GM13977 (cell line): ENCODE measurements at places on chromosomes 3 and 15.

DNA sequence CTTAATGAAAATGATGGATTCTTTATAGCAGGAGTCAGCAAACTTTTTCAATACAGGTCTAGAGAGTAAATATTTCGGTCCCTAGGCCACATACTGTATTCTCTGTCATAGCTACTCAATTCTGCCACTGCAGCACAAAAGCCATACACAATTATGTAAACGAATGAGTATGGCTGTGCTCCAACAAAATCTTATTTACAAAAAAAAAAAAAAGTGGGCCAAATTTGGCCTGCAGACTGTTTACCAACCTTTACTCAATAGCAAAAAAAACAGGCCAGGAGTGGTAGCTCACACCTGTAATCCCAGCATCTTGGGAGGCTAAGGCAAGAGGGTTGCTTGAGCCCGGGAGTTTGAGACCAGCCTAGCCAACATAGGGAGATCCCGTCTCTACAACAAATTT is 41.1 kb downstream of the TTBK2 start:
- no peak for DNase-seq

DNA sequence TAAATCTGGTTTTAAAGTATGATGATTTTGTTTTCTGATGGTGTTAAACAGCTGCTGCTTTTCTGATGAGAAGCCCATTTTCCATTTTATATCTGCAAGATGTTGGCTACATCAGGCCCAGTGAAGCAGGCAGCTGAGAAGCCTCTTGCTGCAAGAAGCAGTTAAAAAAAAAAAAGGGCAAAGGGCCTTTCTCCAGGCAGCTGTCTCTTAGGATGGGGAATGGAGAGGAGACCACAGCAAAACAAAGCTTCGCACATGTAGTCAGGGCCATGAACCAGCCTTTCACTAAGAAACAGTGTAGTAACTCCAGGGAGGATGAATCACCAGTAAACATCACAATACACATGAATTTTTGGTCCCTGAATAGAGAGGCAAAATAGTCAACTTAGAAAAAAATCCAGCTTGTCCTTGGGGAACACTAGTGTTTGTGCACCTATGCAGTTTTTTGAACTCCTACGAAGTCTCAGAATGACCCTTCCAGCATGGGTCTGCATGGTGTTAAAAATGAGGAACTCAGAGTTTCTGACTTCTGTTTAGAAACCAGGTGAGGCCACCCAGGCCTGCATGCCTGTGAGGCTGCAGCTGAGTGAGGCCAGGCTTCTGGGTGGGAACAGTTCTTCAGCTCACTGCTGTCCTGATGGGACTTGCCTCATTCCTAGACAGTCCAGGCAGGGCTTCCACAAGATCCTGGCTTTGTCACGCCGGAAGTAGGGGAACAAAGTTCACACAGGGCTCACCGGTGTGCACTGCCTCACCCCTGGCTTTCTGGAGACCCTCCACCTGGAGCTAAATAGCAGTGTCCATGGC is 518.7 kb downstream of the MCTP2 start:
- no peak for DNase-seq

DNA sequence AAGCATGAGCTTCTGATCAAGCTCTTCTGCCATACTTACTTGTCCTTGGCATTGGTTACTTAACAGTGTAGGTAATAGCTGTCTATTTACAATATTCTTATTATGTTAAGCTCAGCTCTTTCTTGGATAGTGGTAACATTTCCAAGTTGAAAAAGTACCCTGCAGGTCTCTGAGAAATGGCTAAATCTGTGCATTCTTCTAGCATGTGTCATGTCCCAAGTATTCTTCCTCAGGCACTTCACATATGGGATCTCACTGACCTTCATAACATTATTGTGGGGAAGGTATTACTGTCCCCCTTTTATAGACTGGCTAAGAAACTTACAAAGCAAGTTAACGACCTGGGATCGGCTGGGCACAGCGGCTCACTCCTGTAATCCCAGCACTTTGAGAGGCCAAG is 236.1 kb downstream of the RORA start:
- no peak for DNase-seq

DNA sequence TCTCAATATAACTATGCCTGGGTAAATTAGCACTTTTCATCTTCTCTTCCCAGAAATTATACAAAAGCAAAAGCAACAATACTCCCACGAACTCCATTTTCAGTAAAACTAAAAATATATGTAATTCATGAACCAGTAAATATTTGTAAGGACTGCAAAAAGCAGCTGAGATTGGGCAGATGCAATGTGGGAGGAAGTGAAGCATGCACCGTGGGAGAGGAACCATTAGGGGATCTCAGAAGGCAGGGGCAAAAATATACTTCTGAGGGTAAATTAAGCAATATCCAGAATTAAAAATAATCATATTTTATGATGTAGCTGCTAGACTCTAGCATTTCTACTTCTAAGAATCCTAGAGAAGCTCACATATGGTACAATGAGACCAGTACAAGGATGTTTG is 20.2 kb downstream of the CFAP91 start:
- no peak for DNase-seq

- DNase-seq: no peak
Measured at GRCh38 chr3:179318876-179319275, 4.0 kb upstream of the ZNF639 start.
